NCI-H460 (cell line): ENCODE measurements at places on chromosomes 5 and 9.

GRCh38 chr5:174303437-174304045 is 258.0 kb downstream of the NSG2 start:
- no peak for DNase-seq

DNA sequence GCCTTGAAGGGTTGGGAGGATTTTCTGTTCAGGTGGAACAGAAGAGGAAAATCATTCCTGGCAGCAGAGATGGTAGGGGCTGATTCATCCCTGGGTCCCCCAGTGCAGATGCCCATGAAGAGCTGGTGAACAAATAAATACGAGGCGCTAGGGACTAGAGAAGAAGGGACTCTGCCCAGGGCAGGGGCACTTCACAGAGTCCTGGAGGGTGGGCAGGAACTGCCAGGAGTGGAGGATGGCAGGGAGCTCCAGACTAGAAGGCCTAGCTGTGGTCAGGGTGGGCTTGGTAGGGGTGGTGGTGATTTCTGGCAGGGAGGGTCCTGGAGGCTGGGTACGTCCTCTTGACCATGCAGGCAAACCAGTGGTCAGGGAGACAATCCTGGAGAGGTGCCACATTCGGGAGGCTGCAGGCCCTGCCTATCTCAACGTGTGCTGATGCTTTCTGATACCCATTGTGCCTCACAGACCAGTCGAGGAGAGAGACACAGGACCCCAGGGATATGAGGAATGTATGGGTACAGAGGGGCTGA is 69.9 kb downstream of the CRB2 start:
- DNase-seq, result no peak

- DNase-seq, result no peak
Observed at GRCh38 chr9:38213631-38214299, 144.7 kb upstream of the SHB start.

DNA sequence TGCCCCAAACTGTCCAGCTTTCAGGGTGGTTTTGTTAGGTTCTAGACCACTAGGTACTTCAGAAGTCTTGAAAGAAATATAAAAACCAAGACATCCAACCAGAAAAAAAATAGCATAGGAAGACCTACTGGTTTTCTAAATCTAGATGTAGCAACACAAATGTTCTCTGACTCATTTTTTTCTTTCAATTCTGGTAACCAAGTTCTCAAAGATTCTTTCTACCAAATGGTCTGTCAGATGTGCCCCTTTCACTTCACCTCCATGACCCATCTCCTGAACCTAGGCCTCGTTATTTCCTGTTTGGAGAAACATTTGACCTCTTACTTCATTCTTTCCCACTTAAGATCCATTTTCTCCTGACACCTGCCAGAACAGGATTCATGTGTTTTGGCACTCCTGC is 355.3 kb downstream of the KIAA0825 start:
- DNase-seq, result no peak

DNA sequence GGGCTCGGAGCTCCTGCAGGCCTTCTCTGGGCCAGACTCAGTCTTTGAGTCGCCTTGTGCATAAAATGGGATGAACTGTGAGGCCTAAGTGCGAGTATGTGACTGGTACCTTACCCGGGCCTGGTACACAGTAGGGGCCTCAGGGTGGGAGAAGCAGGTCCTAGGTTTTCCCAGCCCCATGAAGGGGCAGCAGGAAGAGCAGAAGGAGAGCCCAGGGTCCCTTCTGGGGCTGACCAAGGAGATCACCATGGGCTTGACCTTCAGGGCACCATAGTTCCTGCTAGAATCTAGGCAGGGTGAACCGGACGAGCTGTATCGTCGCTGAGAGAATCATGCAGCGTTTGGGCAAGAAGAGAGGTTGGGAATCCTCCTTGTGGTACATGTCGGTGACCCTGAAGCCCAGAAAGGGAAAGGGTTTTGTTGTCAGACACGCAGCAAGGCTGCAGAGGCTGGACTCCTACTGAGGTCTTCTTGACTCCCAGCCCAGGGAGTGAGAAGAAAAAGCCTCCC is 373 bp upstream of the PHYKPL start:
- no peak for DNase-seq

- peak; percentile 79 for DNase-seq
Observed at GRCh38 chr5:148733601-148734438, 79.5 kb upstream of the HTR4 start.

- DNase-seq, result no peak
Observed at GRCh38 chr5:140182803-140183367, 7.9 kb downstream of the CYSTM1 start.

DNA sequence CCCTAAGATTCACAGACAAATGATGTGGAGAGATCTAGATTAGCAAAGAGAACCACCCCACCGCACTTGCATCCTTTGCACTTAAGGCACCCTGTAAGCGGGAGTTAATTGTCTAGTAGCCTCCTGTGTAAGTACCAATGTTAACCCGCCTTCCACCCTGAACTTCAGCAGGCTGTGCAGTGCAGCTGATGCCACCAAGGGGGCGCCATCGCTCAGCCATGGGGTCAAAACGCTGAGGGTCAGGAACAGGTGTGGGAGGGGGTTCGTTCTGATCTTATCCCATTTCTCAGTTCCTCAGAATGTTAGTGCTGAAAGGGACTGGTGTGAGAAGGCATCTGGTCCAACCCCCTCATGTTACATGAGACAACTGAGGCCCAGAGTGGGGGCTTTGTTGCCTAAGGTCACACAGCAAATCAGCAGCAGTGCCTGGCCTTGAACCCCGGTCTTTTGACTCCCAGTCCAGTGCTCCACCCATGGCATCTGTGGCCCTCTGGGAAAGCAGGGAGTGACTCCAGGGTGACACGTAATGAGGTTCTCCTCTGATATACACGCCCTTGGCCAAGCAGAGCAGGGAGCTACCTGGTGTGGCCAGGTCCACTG is 57.3 kb downstream of the CYFIP2 start:
- DNase-seq, result no peak

- no peak for DNase-seq
Observed at GRCh38 chr5:59245198-59245597, 648.3 kb downstream of the PDE4D start.

- DNase-seq, result peak; percentile 92
Observed at GRCh38 chr5:181260720-181261319, at the start of gene TRIM52. Gene TRIM52 (minus strand): TSS chr5:181261143. CDS start chr5:181260813, 330 bp downstream.

DNA sequence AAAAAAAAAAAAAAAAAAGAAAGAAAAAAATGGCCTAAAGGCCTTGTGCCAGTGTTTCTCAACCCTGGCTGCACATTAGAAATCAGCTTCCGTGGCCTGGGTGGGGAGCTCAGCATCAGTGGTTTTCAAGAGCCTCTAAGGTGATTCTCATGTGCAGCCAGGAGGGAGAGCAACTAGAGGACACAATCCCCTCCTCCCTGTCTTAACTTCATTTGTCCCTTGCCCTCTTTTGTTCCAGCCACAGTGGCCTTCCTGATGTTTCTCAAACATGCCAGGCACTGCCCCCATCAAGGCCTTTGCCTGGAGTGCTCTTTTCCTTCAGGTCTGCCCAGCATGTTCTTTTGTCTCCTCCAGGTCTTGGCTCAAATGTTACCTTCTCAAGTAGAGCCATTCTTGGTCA is 42.4 kb downstream of the HOMER1 start:
- DNase-seq, result no peak

DNA sequence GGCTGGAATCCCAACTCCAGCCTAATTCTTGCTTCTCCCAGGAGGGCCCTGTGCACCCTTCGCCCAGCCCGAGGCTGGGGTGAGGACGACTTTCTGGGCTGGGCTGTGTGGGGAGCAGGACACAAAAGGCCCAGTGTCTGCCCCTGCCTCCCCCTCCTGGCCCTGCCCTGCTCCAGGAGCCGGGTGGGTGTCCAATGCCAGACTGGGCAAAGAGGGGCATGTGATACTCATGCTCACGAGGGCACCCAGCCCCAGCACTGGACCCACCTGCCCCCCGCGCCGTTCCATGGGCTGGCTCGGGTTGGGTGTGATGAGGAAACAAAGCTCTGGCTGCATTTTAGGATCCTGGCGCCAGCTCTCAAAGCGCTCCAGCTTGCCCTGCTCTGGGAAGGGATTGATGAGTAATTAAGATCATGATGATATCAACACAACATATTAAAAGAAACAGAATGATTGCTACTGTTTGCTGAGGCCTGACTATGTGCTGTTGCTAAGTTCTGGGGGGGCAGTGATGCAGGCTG is 30.7 kb downstream of the LHX2 start:
- no peak for DNase-seq

DNA sequence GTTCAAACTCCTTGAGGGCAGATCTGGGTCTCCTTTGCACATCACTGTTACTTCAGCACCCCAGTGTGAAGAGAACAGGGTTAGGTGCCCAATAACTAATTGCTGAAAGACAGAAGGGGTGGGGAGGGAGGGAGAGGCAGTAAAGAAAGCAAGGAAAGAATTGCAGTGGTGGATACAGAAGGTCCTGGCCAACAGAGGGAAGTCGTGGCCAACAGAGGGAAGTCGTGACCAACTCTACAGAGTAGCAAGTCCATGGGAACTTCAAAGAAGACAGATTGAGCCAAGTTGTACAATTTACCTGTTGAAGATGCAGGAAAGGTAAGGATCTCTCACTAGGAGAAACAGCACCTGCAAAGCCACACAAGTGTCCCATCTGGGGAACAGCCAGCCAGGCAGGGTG is 27.0 kb downstream of the CCNJL start:
- no peak for DNase-seq

DNA sequence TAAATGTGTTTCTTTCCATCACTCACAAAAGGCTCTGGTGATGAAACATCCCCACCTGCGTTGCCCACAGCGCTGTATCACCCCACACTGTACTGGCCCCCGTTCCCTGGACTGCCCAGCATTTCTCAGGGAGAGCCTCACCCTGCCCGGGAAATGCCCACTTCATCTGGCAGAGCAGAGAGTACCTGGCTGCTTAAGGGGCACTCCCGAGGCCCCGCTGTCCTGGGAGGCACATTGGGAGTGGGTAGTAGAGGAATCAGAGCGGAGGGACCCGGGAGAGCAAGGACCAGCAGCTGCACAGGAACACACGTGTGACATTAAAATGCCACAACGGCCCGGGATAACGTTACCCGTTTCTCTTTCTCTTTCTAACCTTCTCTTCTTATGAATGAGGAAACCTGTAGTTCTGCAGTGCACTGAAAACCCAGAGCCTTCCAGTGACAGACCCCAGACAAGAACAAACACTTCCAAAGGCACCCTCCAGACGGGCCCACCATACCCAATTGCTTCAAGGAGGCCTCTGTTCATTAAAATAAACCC is 110.0 kb downstream of the ROR2 start:
- DNase-seq, result no peak

- no peak for DNase-seq
Observed at GRCh38 chr5:177008716-177009115, 2.1 kb upstream of the UIMC1 start.

GRCh38 chr9:91945277-91946085 is 4.5 kb downstream of the ROR2 start:
- no peak for DNase-seq

DNA sequence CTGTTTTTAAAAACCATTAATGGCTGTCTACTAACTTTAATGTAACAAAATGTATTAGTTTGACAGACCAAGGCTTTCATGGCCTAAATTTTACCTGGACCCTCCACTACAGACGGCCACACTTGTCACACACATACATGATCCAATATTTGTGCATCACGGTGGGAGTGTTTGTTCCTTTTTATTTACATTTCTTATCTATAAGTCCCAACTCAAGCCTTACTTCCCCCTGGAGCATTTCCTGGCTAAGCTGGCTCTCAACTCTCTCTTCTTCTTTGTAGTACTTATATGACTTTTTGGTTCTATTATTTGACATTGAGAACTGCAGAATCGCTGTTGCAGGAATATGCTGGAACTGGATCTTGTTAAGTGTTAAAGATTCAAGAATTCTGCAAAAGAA is 534.4 kb downstream of the RAB3C start:
- no peak for DNase-seq

DNA sequence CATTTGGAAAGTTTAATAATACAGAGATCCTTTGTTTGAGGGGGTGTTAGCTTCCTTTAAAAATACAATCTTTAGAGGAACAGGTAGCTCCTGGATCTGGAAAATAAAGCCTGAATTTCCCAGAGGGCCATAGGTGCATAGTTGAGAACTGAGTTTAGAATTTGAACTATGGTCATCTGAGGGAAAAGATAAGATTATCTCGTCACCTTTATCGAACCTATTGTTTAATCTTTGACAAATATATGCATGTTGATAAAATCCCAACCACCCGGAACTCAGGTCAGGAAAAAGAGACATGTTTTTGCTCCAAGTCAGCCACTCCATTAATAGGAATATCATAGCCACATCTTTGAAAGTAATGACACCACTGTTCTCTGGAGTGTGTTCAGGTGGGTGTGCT is 91.7 kb upstream of the FAM169A start:
- no peak for DNase-seq

- no peak for DNase-seq
Observed at GRCh38 chr5:149389552-149390495, 10.7 kb upstream of the IL17B start.

- DNase-seq, result no peak
Observed at GRCh38 chr5:158609333-158610050, 490.2 kb downstream of the EBF1 start.

GRCh38 chr5:126398791-126399190 is 24.4 kb upstream of the GRAMD2B start:
- DNase-seq, result no peak

DNA sequence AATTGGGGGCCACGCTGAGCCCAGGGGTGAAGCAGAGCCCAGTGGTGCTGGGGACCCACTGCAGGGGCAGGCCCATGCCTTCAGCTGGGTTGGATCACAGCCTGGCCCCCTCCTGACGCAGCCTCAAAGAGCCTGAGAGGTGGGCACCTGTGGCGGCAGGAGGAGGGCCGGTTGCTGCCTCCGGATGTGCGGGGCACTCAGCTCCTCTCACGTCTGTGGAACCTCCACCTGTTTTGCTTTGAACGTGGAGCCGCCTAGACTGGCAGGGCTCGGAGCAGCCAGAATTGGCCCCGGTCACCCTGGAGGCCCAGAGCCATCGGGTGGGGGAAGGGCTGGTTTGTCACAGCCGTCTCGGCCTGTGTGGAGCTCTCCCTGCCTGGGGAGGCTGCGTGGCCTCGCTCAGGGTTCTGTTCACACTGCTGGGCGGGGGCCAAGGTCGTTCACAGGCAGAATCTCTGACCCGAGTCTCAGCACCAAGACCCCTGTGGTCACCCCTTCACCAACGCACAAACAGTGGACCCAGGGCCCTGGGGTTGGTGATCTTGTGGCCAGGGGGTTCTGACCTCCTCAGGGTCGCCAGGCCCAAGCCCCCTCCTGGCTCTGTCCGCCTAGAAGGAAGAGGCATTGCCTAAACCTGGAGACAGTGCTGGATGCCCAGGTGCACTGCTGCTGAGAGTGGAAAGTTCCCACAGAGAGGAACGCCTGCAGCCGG is 9.2 kb upstream of the SLC9A3 start:
- DNase-seq, result no peak
